ENCODE measurements at places on chromosomes 7 and 10. TPM values are rescaled to one million over a fixed set of nuclear protein-coding genes. Genes with fewer than 3 reads are reported as not detected.
A peak's percentile ranks its signal among the peaks of the same experiment; 100 is the strongest.

The FAM25G gene
- total RNA-seq = 3.4 TPM

The SLC26A5 gene
- total RNA-seq = not detected

The GSAP gene
- total RNA-seq = 9.8 TPM

The ADAMTS14 gene
- 0.64 TPM for total RNA-seq

GRCh38 chr7:22066522-22066921 is 120.8 kb upstream of the CDCA7L start:
- no peak for ATAC-seq

GRCh38 chr7:64602086-64602485 is 39.2 kb upstream of the ZNF680 start:
- ATAC-seq = no peak

GRCh38 chr7:149772956-149773434 is 393 bp downstream of the ZNF467 start:
- ATAC-seq = no peak

DNA sequence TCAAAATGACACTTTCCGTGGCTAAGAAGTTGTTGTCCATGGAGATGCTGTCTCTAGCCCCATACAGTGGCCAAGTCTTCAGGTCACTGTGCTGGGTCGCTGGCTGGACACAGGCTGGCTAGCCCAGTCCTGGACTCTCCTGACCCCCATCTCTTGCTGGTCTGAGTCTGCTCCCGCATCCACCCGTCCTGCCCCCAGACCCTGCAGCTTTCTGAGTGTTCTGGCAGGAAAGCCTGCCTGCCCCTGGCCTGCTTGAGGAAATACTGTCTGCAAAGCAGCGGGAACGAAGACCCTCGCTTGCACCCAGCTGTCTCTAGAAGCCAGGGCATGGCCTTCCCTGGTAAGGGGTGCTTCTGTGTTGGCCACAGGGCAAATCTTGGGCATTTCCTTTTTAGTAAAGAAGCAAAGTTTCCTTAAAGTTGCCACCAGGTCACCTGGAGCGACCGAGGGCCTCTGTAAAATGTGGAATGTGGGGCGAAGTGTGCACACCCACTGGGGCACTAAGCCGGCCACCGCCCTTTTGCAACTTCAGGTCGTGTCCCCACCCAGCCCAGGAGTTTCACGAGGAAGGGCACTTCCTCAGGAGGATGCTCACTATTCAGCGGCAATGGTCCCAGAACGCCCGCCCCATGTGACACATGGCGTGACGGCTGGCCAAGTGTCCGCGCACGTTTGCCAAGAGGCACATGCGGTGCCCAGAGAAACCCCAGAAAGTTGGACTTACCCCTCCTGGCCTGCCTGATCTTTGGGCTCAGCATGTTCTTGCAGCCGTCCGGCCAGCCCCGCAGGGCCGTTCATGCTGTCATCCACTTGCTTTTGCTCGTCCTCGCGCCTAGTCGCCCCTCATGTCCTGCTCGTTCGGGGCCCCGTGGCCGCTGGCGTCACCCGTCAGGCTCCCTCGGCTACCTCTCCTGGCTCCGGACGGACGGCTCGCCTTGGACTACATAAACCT is 558 bp downstream of the ARHGAP22 start:
- ATAC-seq = no peak

DNA sequence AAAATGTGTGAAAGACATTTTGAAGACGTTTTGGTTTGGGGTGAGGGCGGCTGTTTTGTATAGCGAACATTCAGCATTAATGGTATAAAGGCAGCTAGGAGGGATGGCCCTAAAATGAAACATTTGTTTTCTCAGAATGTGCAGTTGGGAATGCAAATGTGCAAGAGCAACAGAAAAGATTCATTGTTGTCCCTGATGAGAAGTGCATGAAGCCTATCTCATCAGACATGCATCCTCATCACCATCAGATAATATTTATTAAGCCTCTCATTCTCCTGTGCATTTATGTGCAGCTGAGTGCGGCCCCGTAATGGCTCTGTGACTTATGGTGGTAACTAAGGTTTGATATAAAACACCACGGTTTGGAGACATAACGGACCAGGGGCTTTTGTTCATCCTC is 199.5 kb downstream of the GFRA1 start:
- ATAC-seq = no peak

GRCh38 chr7:159094919-159095915 is 49.5 kb downstream of the VIPR2 start:
- no peak for ATAC-seq

- no peak for ATAC-seq
These were observed 105.7 kb upstream of the INHBA start for GRCh38 chr7:41808541-41808940.

DNA sequence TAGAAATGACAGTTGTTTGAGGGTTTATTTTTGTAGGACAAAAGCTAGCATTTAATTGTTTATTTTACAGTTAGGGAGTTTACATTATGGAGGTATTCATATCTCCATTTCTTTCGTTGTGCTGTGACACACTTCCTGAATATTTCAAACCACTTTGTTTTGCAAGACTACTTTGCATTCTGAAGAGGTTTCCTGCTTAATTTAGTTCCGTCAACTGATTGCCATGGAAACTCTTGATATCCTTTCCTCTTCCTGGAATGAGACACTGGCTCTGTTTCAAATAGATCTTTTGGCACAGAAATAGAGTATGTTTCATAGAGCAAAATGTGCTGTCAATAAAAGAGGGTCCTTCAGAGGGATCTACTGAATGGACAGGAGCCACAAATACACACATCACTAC is 159.5 kb upstream of the AGR3 start:
- ATAC-seq = peak; percentile 64

GRCh38 chr7:151777908-151778670 is 98.8 kb downstream of the PRKAG2 start:
- ATAC-seq = no peak

DNA sequence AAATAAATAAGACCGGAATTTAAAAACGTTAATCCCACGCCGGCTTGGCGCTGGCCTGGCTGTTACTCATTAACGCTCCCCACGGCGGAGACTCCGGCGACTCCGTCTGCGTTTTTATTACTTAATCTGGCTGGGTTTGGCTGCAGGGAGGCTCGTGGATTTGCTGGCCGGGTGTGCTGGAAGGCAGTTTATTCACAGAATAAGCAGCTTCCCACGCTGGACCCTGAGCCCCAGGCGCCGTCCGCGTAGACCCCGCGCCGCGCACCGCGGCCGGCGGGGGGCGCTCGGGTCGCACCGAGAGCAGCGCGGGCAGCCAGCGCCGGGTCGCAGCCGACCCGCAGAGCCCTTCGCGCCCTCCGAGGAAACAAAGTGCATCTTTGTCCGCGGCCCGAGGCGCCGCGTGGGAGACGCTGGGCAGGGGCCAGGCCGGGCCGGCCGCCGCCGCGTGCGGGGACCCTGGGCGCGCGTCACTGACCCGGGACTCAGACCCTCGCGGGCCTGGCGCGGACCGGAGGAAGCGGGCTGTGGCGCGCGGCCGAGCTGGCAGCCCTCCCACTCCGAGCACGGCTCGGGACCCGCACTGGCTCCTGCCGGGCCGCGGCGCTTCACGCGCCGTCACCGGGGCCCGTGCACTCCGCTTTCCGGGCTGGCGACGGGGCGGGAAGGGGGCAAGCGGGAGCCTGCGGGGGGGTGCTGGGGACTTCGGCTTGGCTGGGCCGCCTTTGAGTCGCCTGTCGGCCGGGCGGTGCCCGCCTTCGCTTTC is 587 bp upstream of the GRK5 start:
- peak; percentile 59 for ATAC-seq

Measured in esophagus mucosa (tissue), 1 donor.